ENCODE measurements at places on chromosomes 13 and 19. TPM values are rescaled to one million over a fixed set of nuclear protein-coding genes. Genes with fewer than 3 reads are reported as not detected.
A peak's percentile ranks its signal among the peaks of the same experiment; 100 is the strongest.

GRCh38 chr19:16441661-16442162 is 30.1 kb downstream of the EPS15L1 start:
- DNase-seq = no peak
- H3K4me1 ChIP-seq = peaks cover 58% of the 10 kb centered on the region
- no peak overlapping the region for H3K4me3 ChIP-seq
- peak overlapping the region; percentile 54 for H3K27ac ChIP-seq
- H3K27me3 ChIP-seq = no peaks in the 10 kb centered on the region
- peaks cover 6% of the 10 kb centered on the region for H3K36me3 ChIP-seq

- H3K27ac ChIP-seq = no peak overlapping the region
- H3K36me3 ChIP-seq = peaks cover 19% of the 10 kb centered on the region
- H3K4me3 ChIP-seq = peak overlapping the region; percentile 3
These were observed 22.8 kb upstream of the ZBTB7A start for GRCh38 chr19:4089400-4089908.

GRCh38 chr13:76223999-76224398 is 587.9 kb downstream of the LMO7 start:
- H3K4me3 ChIP-seq = no peak overlapping the region
- H3K27ac ChIP-seq = no peak overlapping the region
- no peak for DNase-seq
- H3K36me3 ChIP-seq = no peaks in the 10 kb centered on the region

DNA sequence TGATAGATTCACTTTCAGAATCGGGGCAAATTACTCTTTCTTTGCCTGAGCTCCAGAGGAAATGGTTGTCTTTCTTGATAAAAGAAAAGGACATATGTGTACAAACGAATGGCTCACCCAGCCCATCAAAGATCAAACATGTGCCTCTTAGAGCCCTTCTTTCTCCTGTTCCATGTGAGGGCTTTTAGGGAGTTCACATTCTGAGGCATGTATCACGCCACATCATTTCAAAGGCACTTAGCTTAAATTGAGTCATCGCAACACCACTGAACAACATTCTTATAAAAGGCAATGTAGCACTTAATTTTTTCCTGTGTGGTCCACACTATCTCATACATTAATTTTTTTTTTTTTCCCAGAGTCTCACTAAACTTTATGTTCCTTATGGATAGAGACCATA is 521.0 kb downstream of the SUCLA2 start:
- no peaks in the 10 kb centered on the region for H3K27me3 ChIP-seq
- no peak for DNase-seq
- H3K4me3 ChIP-seq = no peak overlapping the region
- H3K27ac ChIP-seq = no peak overlapping the region

DNA sequence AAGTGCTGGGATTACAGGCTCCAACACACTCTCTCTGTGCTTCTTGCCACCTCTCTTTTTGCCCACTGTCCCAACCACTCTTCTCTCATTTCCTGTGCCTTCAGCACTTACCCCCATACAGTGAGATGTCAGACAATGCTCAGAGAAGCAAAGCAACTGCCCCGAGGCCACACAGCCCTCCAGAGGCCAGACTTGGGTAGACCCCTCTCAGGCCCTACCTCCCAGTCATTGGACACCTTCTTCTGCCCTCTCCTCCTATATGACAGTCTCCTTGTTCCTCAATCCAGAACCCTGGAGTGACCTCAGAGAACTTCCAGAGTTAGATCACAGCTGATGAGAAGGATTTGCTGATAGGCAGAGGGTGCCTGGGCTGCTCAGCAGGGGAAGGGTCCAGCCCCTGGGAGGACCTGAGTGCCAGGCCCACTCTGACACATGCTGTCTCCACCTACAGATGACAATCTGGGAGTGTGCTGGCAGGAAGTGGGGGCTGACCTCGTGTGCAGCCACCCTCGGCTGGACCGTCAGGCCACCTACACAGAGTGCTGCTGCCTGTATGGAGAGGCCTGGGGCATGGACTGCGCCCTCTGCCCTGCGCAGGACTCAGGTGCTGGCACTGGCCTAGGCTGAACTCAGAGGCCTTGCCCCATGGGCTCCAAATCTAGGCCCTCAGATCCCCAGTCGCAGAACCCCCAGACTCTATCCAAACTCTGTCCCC is 24.4 kb downstream of the LTBP4 start:
- DNase-seq = no peak
- no peaks in the 10 kb centered on the region for H3K27me3 ChIP-seq
- no peaks in the 10 kb centered on the region for H3K4me1 ChIP-seq
- H3K4me3 ChIP-seq = no peak overlapping the region
- peaks cover 31% of the 10 kb centered on the region for H3K36me3 ChIP-seq

- no peak overlapping the region for H3K27ac ChIP-seq
- no peaks in the 10 kb centered on the region for H3K36me3 ChIP-seq
- H3K4me3 ChIP-seq = no peak overlapping the region
- no peaks in the 10 kb centered on the region for H3K27me3 ChIP-seq
- no peak for DNase-seq
These were observed 21.1 kb downstream of the FAM187B start for GRCh38 chr19:35207391-35207871.

- DNase-seq = no peak
- no peak overlapping the region for H3K4me3 ChIP-seq
- H3K27me3 ChIP-seq = no peaks in the 10 kb centered on the region
These were observed 28.1 kb upstream of the MPHOSPH8 start for GRCh38 chr13:19605161-19605955.

DNA sequence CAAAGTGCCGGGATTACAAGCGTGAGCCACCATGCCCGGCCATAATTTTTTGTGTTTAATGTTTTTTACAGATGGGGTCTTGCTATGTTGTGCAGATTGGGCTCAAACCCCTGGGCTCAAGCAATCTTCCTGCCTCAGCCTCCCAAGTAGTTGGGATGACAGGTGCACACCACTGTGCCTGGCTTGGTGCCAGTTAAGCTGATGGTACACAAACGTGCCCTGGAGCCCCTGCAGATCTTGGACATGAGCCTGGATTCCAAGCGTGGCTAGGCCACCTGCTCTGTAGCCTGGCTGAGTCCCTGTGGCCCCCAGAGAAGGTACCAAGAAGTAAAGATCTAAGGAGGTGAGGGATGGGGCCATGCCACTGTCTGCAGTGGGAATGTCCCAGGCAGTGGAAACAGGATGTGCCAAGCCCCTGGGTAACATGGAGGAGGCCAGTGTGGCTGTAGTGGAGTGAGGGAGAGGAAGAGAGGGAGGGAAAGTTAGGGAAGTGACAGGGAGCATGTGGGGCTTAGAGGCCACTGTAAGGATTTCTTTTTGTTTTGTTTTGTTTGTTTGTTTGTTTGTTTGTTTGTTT is 7.0 kb downstream of the PRODH2 start:
- H3K27ac ChIP-seq = no peak overlapping the region
- H3K4me1 ChIP-seq = no peaks in the 10 kb centered on the region
- H3K4me3 ChIP-seq = no peak overlapping the region
- H3K36me3 ChIP-seq = no peaks in the 10 kb centered on the region
- DNase-seq = no peak
- H3K27me3 ChIP-seq = no peaks in the 10 kb centered on the region

GRCh38 chr13:46077265-46077664 is 24.7 kb upstream of the ZC3H13 start:
- no peaks in the 10 kb centered on the region for H3K4me1 ChIP-seq
- H3K27me3 ChIP-seq = no peaks in the 10 kb centered on the region
- no peak for DNase-seq
- no peak overlapping the region for H3K4me3 ChIP-seq
- no peak overlapping the region for H3K27ac ChIP-seq
- H3K36me3 ChIP-seq = no peaks in the 10 kb centered on the region

- H3K4me3 ChIP-seq = no peak overlapping the region
- H3K4me1 ChIP-seq = peaks cover 62% of the 10 kb centered on the region
- DNase-seq = no peak
- H3K27me3 ChIP-seq = no peaks in the 10 kb centered on the region
- H3K27ac ChIP-seq = no peak overlapping the region
These were observed 6.2 kb upstream of the PRKCG start for GRCh38 chr19:53875602-53876325.

GRCh38 chr13:67107979-67108378 is 122.2 kb downstream of the PCDH9 start:
- H3K36me3 ChIP-seq = no peaks in the 10 kb centered on the region
- no peak for DNase-seq
- H3K27me3 ChIP-seq = no peaks in the 10 kb centered on the region

GRCh38 chr13:53301449-53301848 is 272.8 kb downstream of the OLFM4 start:
- no peaks in the 10 kb centered on the region for H3K4me1 ChIP-seq
- no peak overlapping the region for H3K27ac ChIP-seq
- no peak overlapping the region for H3K4me3 ChIP-seq
- no peak for DNase-seq

- peaks cover 4% of the 10 kb centered on the region for H3K36me3 ChIP-seq
- peak overlapping the region; percentile 70 for H3K27ac ChIP-seq
- H3K4me1 ChIP-seq = peaks cover 34% of the 10 kb centered on the region
- no peak for DNase-seq
These were observed 7.1 kb downstream of the HNRNPM start for GRCh38 chr19:8451885-8452284.

- H3K4me1 ChIP-seq = no peaks in the 10 kb centered on the region
- no peaks in the 10 kb centered on the region for H3K27me3 ChIP-seq
- H3K4me3 ChIP-seq = no peak overlapping the region
- DNase-seq = no peak
These were observed 67.8 kb downstream of the RXFP2 start for GRCh38 chr13:31807090-31807541.

GRCh38 chr13:20882206-20882605 is 20.3 kb downstream of the XPO4 start:
- no peak overlapping the region for H3K4me3 ChIP-seq
- H3K27me3 ChIP-seq = no peaks in the 10 kb centered on the region
- no peaks in the 10 kb centered on the region for H3K36me3 ChIP-seq
- H3K27ac ChIP-seq = no peak overlapping the region

DNA sequence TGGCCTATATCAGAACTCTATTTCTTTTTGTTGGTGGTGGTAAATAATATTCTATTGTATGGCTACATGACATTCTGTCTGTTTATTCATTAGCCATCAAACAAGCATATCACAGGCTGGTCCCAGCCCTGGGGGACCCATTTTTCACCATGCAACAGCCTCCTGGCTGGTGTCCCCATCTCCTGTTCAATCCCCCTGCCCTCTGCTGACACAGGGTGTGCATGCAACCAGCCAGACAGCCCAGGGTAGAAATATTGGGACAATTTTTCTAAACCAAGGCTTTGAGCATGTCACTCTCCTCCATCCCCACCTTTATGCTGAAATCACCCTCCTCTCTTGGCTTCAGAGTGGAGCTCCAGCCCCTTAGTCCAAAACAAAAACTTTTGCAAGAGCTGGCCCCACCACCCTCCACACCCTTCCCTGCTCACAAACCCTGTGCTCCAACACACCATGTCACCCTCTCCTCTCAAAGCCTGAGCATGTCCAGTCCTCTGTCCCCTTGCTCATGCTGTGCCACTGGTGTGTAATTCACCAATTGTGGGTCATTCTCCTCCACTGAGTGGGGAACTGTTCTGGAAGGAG is 153.0 kb upstream of the UQCRFS1 start:
- H3K27me3 ChIP-seq = no peaks in the 10 kb centered on the region
- no peaks in the 10 kb centered on the region for H3K4me1 ChIP-seq
- no peak for DNase-seq
- no peak overlapping the region for H3K27ac ChIP-seq
- H3K36me3 ChIP-seq = no peaks in the 10 kb centered on the region

- H3K36me3 ChIP-seq = no peaks in the 10 kb centered on the region
- no peak for DNase-seq
- peak overlapping the region; percentile 59 for H3K27ac ChIP-seq
- peak overlapping the region; percentile 60 for H3K4me3 ChIP-seq
- peaks cover 33% of the 10 kb centered on the region for H3K4me1 ChIP-seq
- no peaks in the 10 kb centered on the region for H3K27me3 ChIP-seq
These were observed 8.8 kb downstream of the GIPR start for GRCh38 chr19:45676851-45677263.

GRCh38 chr19:2356036-2356646 is 3.9 kb upstream of the TMPRSS9 start:
- H3K4me1 ChIP-seq = no peaks in the 10 kb centered on the region
- no peak for DNase-seq
- no peak overlapping the region for H3K4me3 ChIP-seq
- H3K27ac ChIP-seq = no peak overlapping the region
- H3K36me3 ChIP-seq = peaks cover 41% of the 10 kb centered on the region
- H3K27me3 ChIP-seq = peaks cover 7% of the 10 kb centered on the region

- H3K4me1 ChIP-seq = no peaks in the 10 kb centered on the region
- no peak overlapping the region for H3K4me3 ChIP-seq
- H3K27ac ChIP-seq = no peak overlapping the region
- no peaks in the 10 kb centered on the region for H3K36me3 ChIP-seq
- no peaks in the 10 kb centered on the region for H3K27me3 ChIP-seq
These were observed 72.4 kb upstream of the NBEA start for GRCh38 chr13:34869696-34870095.

DNA sequence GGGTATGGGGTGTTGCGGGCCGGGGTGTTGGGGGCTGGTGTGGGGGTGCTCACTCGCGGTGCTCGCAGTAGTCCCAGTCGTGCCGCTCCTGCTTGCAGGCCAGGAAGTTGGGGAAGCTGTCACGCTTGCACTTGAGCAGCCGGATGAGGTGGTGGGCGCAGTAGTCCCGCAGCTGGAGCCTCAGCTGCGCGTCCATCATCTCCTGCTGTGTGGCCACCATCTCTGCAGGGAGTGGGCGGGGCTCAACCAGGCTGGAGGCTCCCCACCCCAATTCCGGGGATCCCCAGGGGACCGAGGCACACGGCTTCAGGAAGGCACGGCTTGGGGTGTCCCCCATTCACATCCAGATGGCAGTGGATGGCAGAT is 5.2 kb downstream of the NDUFB7 start:
- H3K4me1 ChIP-seq = peaks cover 41% of the 10 kb centered on the region
- no peak overlapping the region for H3K4me3 ChIP-seq
- no peak for DNase-seq
- H3K36me3 ChIP-seq = peaks cover 11% of the 10 kb centered on the region

DNA sequence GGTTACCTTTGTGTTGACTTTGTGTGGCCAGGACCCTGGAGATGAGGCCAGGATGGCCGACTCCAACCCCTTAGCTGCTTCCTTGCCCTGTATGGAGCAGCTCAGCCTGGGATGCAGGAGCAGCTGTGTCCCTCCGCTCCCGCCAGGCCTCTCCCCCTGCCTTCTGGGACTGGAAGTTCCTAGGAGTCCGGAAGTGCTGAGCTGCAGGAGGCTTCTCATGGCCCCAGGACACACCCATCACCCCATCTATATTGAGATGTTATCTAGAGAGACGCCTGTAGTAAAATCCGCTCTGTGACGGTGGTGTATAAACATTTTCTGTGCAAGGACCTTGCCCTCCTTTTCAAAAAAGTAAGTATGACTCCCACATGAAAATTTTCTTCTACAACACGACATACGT is 27.0 kb downstream of the WTIP start:
- no peak for DNase-seq
- no peak overlapping the region for H3K4me3 ChIP-seq
- no peaks in the 10 kb centered on the region for H3K36me3 ChIP-seq
- H3K4me1 ChIP-seq = no peaks in the 10 kb centered on the region
- H3K27ac ChIP-seq = no peak overlapping the region

GRCh38 chr13:44967704-44968433 is 21.4 kb downstream of the NUFIP1 start:
- H3K27me3 ChIP-seq = no peaks in the 10 kb centered on the region
- no peaks in the 10 kb centered on the region for H3K4me1 ChIP-seq
- H3K4me3 ChIP-seq = no peak overlapping the region
- peak overlapping the region; percentile 15 for H3K27ac ChIP-seq
- peaks cover 41% of the 10 kb centered on the region for H3K36me3 ChIP-seq
- DNase-seq = no peak

The ICAM4 gene
- 0.29 TPM for total RNA-seq

The CDX2 gene
- not detected for total RNA-seq

The KLK14 gene
- not detected for total RNA-seq

The KIR2DL1 gene
- not detected for total RNA-seq

The ZNF534 gene
- not detected for total RNA-seq

The SLC27A5 gene
- total RNA-seq = 3.0 TPM

The GJA3 gene
- 1.3 TPM for total RNA-seq
